ENCODE measurements at places on chromosomes 16 and 17.

DNA sequence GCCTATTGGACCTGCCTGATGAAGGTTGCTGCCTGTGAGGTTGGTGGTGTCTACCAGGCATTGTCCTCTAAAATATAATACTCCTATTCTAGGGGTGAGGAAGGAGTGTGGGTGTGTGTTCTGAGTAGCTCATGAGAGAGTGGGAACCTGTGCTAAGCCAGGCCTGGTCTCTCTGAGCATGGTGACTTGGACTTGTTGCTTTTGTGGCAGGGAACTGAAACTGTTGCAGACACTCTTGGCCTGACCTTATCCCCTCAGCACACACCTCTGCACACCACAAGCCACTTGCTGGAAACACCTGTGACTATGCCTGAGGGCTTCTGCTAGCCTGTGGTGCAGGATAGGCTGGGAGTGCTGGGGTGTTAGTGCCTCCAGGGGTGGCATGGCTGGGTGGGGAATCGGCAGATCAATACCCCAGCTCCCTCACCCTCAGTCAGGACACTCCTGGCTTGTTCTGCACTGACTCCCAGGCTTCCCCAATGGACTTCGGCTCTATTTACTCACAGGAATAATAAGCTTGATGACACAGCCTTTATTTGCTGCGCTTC lies 29.9 kb downstream of the PLCG2 start:
- no peak for DNase-seq

DNA sequence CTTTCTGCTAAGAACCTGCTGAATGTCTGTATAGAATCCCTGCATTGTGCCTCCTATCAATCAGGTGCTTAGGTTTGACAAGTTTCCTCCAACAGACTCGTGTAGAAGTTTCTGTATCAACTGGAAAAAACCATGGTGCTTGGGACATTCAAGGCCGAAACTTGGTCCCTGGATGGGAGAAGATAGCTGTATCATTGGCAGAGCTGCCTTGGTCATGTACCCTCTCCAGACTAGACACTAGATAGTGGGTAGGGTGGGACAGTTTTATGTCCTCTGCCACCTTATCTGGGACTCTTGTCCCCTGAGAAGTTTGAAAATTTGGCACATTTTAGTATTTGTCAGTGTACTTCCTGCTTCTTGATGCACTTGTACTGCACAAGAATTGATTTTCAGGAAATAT lies 520.8 kb downstream of the WWOX start:
- DNase-seq = no peak

- no peak for DNase-seq
Observed at GRCh38 chr17:71480099-71480498, 640.7 kb upstream of the SOX9 start.

DNA sequence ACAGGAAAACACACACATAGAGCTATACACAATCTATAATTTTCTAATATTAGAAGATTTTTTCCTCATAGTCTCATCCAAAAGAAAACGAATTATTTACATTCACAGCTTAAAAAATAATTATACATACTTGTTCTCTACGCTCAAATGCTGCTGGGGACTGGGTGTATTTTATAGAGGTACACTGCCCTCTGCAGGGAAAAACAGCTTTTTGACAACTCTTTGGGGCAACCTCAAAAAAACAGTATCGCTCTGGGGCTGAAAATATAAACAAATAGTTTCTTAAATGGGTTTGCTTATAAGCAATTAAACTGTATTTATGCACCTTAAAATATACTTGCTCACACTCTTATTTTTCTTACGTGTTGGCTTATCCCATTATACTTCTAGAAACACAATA lies 261.8 kb upstream of the PSMD7 start:
- peak; percentile 36 for DNase-seq

DNA sequence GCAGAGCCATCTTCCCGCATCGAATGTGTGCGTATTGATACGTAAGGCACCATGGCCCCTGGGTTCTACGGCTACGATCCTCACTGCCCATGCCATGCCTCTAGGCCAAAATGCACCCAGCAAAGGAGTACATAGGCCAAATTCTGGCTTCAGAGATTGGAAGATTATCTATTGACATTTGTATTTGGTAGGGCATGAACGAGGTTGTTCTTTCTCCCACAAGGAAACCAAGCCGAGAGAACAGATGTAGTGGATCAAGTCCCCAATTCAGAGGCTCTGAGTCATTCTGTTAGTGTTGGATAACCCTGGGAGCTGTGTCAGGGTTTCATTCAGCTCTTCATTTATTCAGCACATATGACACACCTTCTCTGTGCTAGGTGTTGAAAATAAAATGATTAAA lies 36.5 kb downstream of the HOXB1 start:
- peak; percentile 65 for DNase-seq

- no peak for DNase-seq
Observed at GRCh38 chr17:7174603-7175326, 4.4 kb downstream of the ASGR1 start.

GRCh38 chr17:36812762-36813161 lies 124.5 kb upstream of the LHX1 start:
- DNase-seq = peak; percentile 23

GRCh38 chr16:79013930-79014660 lies 586.4 kb downstream of the MAF start:
- no peak for DNase-seq

DNA sequence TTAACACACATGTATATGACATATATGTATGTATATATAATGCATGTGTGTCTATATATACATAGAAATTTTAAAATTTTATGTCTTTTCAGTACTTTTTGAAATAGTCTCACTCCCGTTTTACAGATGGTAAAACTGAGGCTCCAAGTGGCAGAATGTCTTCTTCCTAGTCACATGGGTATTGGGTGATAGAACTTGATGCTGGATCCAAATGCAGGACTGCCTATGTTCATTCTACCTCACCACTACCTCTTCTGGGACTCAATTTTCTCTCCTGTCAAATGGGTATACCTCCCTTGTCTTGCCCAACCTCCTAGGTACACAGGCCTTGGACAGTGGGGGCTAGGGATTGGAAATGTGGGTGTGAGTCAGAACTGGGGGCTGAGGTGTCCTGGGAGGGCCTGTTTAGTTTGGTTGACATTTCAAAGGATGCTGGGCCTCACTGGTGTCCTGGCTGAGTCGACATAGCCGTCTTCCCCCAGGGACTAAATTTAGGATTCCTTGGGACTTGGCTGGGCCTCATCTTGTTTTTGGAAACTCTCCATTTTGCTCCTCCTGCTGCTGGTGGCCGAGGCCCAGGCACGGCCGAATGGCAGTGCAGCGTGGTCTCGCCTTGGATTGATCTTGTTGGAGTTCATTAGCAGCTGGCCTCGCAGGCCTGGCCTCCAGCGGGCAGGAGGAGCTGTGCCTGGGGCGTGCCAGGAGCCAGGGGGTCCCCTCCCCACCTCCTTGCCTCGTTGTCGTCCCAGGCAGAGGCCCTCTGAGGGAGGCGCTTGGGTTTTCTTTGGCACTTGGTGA lies 25.9 kb downstream of the NKD1 start:
- DNase-seq = no peak

DNA sequence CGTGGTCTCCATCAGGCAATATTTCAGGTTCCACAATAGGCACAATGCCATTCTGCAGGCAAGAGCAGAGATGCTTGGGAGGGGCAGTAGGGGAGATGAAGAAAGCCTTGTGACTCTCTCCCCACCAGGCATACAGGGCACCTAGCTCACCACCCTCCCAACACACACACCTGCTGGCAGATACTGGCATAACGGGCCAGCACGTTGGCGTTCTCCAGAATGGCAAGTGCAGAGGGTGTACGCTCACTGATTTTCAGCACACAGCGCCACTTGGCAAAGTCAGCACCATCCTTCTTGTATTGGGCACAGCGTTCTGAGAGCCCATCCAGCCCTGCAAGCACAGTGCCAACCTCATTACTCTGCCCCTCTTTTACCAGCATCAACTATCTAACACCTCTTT lies 2.2 kb downstream of the ALDOC start:
- peak; percentile 13 for DNase-seq

GRCh38 chr17:69555056-69555455 lies 140.6 kb downstream of the MAP2K6 start:
- DNase-seq = no peak

DNA sequence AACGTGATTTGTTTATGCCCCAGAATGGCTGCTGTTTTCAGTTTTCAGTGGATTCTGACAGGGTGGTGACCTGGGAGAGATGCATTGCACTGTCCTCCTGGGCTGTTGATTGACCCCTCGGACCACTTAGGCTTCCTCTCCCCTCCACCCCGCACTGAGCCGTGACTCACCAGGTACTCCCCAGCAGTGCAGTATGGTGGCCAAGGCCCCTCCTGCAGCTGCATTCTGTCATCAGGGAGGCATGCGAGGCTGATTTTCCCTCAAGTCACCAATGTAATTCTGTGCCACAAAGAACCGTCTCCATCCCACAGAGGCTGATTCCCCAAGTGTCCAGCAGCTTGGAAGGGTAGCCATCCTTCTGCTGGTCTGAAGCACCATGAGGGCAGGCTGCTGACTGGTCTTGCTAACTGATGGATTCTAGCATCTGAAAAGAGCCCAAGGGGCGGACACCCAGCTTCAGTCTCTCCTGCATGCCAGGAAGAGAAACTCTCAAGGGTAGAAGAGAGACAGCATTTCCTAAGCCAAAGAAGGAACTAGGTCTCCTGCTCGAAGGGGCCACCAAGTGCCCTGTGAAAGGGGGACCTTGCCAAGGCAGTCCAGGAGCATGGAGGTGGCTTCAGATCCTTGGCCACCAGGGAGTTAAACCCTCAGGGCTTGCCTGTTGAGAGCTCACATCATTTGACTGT lies 148.1 kb downstream of the SOCS1 start:
- DNase-seq = no peak

DNA sequence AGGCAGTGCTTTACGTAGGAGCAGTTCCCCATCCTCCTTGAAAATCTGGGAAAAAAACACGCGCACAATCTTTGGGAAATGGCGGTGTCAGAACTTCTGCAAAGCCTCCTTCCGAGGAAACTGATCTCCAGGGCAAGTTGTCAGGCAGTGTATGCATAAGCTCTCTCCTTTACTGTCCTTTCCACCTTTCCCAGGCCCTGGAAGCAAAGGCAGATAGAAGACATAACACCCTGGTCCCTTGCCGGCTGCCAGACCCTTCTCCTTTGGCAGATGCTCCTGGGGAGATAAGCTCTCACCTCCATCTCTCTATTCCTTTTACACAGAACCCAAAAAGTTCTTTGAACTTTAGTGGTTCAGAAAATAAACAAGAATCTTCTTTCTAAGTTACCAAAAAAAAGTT lies 12.4 kb downstream of the TOB1 start:
- no peak for DNase-seq

- DNase-seq = no peak
Observed at GRCh38 chr16:79074541-79074940, 526.0 kb downstream of the MAF start.
